ENCODE measurements at places on chromosomes 13 and 19.

GRCh38 chr19:16527971-16528521 lies 14.2 kb downstream of the CHERP start:
- DNase-seq = peak; percentile 55

DNA sequence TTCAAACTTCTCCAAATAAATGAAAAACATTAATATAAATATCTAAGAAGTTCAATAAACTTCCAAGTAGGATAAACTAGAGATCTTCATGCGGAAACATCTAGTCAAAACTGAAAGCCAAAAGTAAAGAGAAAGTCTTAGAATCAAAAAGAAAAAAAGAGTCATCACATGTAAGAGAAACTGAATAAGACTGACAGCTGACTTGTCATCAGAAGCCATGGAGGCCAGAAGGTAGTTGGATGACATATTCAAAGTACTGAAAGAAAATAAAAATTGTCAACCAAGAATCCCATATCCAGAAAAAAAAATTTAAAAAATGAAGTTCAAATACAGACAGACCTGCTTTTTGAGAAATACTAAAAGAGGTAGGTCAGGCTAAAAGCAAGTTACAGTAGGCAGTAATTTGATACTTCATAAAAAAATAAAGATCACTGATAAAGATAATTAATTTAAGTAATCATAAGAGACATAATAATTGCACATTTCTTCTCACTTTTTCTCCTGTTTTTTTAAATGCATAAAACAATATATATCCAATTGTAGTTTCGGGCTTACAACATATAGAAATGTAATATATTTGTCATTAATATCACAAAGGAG lies 327.6 kb upstream of the PCDH9 start:
- DNase-seq = no peak

DNA sequence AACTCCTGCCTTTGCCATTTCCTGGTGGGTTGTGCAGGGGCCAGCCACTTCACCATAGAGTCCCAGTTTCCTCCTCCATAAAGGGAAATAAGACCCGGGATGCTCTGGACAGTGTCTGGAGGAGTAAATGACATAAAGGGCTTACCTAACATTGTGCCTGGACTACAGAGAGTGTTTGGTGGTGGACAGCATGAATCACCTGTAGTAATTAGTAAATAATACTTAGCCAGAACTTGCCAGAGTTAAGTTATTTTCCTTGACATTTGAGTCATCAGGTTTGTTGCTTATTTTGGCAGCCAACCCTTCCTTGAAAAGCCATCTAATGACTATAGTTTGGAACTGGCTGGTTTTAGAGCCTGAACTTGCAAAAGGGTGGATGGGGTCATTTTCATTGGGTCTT lies 159.2 kb downstream of the SLC7A1 start:
- DNase-seq = no peak

GRCh38 chr19:3132971-3133792 lies 2.7 kb upstream of the GNA15 start:
- peak; percentile 34 for DNase-seq

DNA sequence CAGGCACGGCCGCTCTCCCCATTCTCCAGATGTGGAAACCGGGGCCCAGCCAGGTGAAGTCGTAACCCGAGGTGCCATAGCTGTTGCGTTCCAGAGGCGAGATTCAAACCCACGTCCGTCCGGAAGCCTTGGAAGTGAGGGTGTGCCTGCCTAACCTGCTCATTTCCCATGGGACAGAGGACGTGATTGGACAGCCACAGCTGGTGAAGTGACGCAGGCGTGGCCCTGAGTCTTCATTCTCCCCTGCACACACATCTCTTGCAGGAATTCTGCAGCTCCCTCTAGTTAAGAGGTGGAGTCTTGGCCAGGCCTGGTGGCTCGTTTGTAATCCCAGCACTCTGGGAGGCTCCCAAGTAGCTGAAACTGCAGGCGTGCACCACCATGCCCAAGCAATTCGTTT lies 16.8 kb downstream of the MEIS3 start:
- no peak for DNase-seq

DNA sequence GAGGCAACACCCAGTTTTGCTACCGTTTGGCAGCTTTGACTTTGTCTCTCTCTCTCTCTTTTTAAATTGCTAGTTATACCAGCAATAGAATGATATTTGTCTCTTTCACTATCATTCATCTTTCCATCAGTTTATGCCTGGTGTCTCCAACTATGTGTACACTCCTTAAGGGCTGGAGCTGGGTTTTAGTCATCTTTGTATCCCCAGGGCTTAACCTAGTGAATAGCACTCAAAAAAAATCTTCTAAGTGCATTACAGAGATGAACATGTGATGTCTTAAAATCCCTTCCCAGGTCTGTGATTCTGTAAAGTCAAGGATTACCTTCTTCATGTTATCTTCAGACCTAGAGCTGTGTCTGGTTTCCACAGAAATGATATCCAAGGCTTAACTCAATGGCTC lies 7.8 kb upstream of the UBL3 start:
- DNase-seq = no peak

- no peak for DNase-seq
Observed at GRCh38 chr13:32791545-32792172, 205.4 kb downstream of the PDS5B start.

DNA sequence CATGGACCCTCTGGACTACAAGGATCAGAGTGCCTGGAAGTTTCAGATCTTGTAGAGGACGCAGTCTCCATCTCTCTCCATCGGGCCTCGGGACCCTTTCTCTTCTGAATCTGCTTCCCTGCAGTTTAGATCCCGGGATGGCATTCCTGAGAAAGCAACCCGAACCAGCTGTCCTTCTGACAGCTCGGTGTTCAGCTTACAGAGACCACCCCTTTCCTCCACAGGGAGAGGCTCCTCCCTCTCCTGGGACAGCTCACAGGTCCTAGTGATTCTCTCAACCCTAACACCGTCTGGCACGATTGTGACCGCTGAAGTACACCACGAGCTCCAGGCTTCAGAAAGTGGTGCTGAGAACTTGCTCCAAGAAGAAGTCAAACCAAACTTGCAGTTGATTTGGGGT lies 18.2 kb downstream of the CRX start:
- peak; percentile 83 for DNase-seq

DNA sequence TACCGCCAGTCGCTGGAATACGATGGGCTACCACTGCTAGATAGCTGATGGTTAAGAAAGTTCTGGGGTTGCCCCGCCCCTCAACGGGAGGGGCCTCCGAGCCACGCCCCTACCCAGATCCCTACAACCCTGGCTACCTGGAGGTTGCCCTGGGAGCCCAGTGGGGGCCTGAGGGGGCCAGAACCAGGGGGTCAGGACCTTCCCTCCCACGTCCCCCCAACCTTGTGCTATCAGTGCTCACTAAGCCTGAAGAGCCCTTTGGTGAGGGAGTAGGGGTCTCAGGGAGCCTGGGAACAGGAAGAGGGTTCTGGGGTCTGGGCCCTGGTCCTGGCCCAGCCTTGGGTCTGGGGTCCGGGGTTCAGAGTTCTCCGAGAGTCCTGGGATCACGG lies 8.9 kb downstream of the OCEL1 start:
- peak; percentile 71 for DNase-seq

DNA sequence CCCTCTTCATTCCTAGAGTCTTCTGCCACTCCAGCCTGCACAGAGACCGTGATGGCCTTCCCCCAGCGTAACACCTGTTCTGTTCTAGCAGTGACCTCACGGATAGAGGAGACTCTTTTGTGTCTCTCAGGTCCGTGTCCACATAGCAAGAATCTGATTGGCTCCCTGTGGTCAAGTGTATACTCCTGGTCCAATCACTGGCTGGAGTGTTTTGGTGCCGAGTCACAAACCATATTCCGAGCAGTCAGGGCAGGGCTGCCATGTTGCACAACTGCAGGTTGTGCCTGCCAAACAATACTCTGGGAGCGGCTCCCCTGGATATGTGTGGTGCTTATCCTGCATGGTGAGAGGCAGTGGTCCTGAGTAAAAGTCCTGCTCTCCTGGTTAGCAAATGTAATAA lies 402.4 kb downstream of the KCNRG start:
- DNase-seq = no peak

GRCh38 chr13:33349288-33349985 lies 63.9 kb upstream of the STARD13 start:
- no peak for DNase-seq

GRCh38 chr13:114231886-114232285 lies 2.8 kb upstream of the CDC16 start:
- DNase-seq = no peak

DNA sequence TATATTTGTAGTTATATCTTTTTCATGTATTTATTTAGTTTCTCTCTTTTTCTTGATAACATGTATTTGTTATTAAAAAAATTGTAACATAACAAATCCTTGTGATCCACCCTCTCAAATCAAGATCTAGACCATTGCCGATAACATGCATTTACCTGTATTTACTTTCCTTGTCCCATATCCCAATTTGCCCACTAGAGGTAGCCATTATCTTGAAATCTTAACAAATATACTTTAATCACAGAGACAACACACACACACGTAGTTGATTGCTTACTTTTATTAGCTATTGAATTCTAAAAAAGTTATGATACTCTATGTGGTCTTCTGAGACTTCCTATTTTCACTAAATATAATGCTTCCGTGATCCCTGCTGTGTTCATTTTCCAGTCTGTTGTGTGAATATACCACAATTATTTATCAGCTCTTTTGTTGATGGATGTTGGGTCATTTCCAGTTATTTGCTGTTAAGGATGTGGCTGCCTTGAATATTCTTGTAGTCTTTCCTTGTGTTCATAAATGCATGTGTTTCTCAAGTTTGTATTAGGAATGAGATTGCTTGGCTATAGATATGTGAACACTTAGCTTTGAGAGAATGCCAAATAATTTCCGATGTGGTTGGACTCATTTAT lies 31.3 kb upstream of the ZMYM2 start:
- no peak for DNase-seq

- peak; percentile 77 for DNase-seq
Observed at GRCh38 chr19:30873691-30874090, 475.5 kb downstream of the TSHZ3 start.

- peak; percentile 42 for DNase-seq
Observed at GRCh38 chr13:39765801-39766463, 110.5 kb downstream of the COG6 start.

- no peak for DNase-seq
Observed at GRCh38 chr13:95301968-95302393, 730 bp upstream of the ABCC4 start.

DNA sequence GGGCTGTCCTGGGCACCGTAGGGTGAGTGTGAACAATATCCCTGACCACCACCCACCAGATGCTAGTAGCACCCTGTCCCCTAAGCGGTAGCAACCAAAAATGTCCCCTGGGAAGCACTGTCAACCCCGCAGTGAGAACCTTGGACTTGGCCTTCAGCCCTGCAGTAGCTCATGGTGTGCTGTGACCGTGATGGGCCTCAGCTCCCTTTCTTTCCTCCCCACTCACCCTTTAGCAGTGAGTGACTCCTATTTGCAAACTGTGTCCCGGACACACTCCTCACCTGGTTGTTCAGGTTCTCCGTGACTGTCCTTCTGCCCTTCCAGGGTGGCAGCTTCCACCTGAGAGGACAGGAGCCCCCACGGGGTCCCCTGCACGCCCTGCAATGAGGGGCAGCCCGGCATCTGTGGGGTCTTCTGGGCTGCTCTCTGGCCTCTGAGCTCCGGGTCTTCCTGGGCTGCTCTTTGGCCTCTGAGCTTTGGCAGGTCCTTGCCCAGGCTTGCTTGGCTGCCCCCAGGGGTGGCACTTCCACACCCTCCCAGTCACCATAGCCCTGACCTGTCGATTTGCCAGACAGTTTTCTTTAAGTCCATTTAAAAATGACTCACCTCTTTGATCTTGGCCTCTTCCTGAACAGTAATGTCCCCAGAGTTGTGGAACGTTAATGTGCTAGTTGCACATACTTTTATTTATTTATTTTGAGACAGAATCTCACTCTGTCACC lies 3.8 kb downstream of the KDM4B start:
- DNase-seq = no peak

DNA sequence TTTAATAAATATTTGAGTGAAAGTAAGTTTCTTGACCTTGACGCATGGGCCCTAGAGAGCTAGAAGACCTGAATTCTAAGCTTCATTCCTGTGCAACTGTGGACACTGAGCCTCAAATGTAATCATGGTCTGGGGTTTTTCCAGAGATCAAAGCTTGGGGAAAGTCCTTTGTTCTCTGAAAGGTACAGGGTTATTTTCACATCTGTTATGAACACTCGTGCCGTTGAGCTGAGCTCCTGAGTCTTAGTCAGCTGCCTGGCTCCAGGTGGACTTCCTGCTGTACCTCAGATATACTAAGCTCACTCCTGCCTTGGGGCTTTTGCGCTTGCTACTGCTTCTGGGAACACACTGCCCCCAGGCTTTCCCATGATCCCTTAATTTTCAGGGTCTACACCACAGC lies 7.5 kb upstream of the ZBTB32 start:
- DNase-seq = no peak

- DNase-seq = no peak
Observed at GRCh38 chr13:24863748-24864540, 100.0 kb downstream of the RNF17 start.

DNA sequence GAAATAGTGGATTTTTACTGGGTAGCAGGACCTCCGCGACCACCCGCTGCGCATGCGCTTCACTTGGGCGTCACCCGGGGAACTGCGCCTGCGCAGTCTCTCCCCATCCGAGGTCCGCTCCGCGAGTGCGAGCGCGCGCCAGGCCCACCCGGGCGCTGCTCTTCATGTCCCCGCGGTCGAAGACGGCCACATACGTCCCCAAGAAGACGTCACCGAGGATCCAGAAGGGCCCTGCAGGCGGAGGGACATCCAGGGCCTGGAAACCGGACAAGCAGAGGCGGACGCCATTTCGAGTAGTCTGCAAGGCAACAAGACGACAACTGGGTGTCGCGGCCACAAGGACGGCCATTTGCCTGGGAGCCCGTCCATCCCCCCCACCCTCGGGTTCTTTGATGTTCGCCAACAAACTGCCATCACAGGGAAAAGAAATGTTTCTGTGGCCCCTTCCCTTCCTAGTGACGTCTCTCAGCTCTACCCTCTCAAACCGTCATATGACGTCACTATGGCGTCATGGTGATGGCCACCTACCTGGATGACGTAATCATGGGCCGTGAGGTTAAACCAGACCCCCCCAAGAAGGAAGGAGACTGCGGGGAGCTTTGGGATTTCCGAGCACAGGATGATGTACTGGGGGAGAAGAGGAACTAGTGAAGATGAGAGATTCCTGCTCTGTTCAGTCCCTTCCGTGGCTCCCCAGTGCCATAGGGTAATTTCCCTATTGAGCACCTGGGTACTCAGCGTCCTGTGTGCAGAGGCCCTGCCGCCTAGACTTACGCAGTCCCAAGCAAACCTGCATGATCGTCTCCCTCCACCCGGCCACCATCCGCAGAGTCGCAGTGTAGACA lies 6.7 kb downstream of the NAPSA start:
- DNase-seq = no peak

- DNase-seq = no peak
Observed at GRCh38 chr13:38875186-38875875, 115.3 kb downstream of the STOML3 start.

GRCh38 chr13:71922194-71922593 lies 55.2 kb upstream of the DACH1 start:
- no peak for DNase-seq

DNA sequence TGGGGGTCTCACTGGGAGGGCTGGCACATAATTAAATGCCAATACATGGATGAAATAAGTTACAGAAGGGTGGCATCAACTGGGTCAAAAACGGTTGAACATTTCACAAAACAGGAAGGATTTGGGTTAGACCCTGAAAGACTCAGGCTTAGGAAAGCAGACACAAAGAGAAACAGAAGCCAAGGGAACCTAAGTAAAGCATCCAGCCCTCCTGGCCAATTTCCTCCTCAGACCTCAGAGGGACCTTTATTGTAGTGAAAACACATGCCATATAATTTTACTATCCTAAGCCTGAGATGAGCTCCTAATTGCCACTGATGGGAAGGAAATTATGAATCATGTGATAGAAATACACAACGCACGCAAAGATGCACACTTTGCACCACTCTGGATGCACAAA lies 12.1 kb upstream of the CEACAM3 start:
- no peak for DNase-seq

Data from WERI-Rb-1 (cell line).